ENCODE measurements at places on chromosomes 4 and X. TPM values are rescaled to one million over a fixed set of nuclear protein-coding genes. Genes with fewer than 3 reads are reported as not detected.

FAM47E gene
- 10.4 TPM for total RNA-seq

DMRTC1 gene
- total RNA-seq: 0.41 TPM

HPSE gene
- total RNA-seq: 6.8 TPM

GRCh38 chrX:13890806-13891205, 73.9 kb upstream of the GPM6B start:
- no peaks in the 10 kb centered on the region for H3K4me1 ChIP-seq
- peaks cover 16% of the 10 kb centered on the region for H3K27me3 ChIP-seq
- H3K4me3 ChIP-seq: no peak overlapping the region
- DNase-seq: no peak

GRCh38 chr4:48032721-48033120, 16.1 kb downstream of the NIPAL1 start:
- no peak overlapping the region for H3K27ac ChIP-seq
- no peak for DNase-seq
- no peaks in the 10 kb centered on the region for H3K36me3 ChIP-seq

DNA sequence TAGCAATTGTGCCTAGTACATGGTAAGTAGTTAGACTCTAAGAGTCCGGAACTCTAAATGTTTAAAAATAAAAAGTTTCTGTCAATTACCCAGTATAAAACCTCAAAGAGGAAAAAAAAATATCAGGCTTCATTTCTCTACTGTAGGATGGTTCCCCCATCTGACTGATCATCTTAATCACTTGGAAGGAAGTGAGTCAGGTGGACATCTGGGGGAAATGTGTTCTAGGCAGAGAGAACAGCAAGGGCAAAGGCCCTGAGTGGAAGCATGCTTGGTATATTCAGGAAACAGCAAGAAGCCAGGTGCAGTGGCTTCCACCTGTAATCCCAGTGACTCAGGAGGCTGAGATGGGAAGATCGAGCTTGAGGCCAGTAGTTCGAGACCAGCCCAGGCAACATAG, 2.9 kb upstream of the EIF1AX start:
- peaks cover 9% of the 10 kb centered on the region for H3K27me3 ChIP-seq
- DNase-seq: no peak
- H3K36me3 ChIP-seq: no peaks in the 10 kb centered on the region
- H3K4me3 ChIP-seq: no peak overlapping the region

DNA sequence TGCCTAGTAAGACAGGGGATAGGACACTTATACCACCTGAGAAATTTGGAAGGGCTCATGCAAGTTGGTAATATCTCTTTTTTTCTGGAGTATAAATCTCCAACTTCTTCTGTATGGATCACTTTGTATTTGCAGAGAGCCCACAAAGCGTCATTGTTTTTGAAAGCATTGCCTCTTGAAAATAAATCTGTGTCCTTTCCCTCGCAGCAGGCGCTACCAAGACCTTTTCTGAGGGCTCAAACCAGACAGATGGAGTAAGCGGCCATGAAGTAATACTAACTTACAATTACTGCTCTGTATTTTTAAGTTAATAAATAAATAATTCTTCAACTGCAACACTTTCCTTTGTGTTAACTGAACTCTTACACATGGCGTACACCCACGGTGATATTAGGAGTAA, 56.0 kb upstream of the FBXW7 start:
- H3K27me3 ChIP-seq: no peaks in the 10 kb centered on the region
- no peak overlapping the region for H3K4me3 ChIP-seq
- no peak overlapping the region for H3K27ac ChIP-seq
- no peaks in the 10 kb centered on the region for H3K36me3 ChIP-seq

Measured in kidney (tissue), 22 donors.